ENCODE measurements at places on chromosomes 5 and 9.

DNA sequence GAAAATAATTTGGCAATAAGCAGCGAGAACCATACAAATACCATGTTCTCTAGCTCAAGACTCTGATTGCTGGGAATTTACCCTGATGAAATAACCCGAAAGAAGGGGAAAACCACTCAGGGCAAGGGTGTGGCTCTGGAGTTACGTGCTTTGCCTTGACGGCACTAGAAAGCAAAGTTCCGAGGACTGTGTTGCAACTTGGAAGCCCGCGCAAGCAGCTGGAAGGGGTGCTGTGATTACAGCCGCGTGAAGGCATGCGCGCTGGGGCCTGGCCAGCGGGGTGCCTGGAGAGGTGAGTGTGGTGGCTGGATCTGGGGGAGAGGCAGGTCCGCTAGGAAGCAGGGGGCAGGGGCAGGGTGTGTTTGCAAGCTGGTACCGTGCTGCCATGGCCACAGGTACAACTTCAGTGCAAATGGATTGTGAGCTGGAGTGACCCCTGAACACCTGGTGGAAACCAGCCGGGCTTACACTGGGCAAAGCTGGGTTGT is 52.6 kb upstream of the CNOT6 start:
- DNase-seq = no peak

DNA sequence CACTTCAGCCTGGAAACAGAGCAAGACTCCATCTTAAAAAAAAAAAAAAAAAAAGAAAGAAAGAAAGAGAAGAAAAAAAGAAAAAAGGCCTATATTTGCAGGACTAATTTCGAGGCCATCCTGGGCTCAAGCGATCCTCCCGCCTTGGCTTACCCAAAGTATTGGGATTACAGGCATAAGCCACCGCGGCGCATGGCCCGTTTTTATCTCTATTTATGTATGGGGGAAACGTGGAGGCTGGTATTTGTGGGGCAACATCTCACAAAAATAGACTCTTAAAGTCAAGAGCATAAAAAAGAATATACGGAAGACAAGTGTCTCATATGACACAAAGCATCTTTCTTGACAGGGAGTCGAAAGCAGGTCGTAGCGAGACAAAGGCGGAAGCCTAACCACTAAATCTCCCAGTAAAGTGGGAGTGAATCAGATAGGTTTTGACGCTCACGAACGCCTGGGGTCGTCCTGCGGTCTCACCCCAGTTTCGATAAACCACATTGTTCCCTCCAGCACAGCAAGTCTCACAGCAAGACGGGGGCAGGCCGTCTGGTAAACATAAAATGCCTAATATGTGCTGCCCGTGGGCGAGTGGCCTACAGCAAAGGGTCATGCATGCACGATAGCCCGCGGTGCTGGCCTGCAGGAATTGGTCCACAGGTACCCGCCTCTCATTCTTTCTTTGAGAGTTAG is 1.8 kb upstream of the TRIM41 start:
- DNase-seq = peak; percentile 69

- DNase-seq = no peak
Observed at GRCh38 chr9:131080589-131080988, 15.7 kb upstream of the AIF1L start.

GRCh38 chr5:15286650-15287049 is 213.3 kb upstream of the FBXL7 start:
- DNase-seq = no peak

GRCh38 chr5:118806571-118806970 is 181.8 kb downstream of the DTWD2 start:
- no peak for DNase-seq

DNA sequence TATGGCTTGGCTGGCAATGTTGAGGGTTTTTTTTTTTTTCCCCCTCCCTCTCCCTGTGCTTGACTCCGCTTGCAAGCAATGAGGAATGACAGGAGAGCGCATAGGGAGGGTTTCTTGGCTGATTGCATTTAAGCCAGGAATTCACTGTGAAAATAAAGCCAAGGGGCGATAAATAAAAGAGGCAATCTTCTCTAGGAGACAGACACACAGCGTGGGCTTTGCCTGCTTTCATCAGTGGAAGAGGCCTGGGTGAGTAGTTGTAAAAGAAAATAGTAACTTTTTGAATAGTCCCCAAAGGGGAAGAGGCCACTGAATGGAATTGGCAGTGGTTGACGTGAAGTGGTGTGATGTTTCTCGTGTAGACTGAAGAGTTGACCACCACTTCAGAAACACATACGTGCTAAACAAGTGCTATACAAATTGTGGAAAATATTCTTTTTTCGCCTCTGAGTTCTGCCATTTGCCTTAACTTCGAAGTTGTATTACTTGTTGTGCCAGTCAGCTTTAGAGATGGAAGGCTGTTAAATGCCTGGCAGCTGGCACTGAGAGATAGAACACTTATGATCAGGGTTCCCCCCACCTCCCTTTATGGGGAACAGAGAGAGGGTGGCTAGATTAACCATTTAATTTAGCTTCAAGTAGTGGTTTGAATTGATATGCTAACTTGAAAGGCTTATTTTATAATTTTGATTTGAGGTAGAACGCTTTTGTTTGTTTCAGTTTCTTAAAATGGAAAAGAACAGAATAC is 3.0 kb downstream of the ZSWIM6 start:
- no peak for DNase-seq

DNA sequence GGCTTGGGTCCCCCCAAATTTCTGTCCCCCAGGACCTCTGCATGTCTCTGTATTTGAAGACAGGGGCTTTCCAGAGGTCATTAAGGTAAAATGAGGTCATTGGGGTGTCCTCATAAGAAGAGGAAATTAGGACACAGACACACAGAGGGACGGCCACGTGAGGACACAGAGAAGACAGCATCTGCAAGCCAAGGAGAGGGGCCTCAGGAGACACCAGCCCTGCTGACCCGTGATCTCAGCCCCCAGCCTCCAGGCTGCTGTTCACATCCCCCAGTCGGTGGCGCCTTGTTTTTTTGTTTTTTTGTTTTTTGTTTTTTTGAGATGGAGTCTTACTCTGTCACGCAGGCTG is 1.2 kb upstream of the CCDC183 start:
- DNase-seq = no peak

DNA sequence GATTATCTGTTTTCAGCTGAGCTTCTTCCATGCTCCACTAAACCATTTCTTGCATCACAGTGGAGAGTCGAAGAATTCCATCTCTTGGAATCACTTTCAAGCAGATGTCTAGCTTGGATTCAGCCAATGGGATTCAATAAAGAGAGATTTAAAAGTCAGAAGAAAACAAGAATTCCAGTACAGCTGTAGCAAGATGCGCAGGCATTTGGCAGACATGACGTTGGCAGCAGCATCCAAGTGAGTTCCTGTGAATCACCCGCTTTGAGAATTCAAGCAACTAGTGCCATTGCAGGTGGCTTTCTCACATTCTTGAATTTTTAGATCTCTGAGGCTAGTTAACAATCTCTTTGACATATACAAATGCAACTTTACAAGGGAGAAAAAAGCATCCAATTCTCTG is 467.0 kb downstream of the CDH10 start:
- no peak for DNase-seq

GRCh38 chr5:53323511-53323910 is 156.9 kb upstream of the FST start:
- no peak for DNase-seq

DNA sequence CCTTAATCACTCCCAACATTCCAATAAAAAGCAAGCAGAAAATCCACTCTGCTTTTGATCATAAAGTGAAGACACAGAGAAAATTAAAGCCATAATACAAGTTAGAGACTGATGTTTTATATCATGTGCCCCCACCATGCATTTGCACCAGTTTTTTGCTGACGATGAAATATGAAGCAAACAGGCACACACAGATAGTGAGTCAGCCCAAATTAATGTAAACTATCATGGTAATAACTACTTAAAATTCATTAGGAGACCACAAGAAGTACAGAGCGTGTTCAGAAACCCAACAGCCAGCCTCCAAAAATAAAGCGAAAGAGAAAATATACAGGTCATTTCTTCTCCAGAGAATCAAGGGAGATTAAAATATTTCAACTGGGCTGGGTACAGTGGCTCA is 46.4 kb upstream of the KDM4C start:
- no peak for DNase-seq

GRCh38 chr5:107363768-107364167 is 307.0 kb downstream of the EFNA5 start:
- no peak for DNase-seq

- no peak for DNase-seq
Observed at GRCh38 chr5:81924442-81924841, 47.4 kb upstream of the ATG10 start.

DNA sequence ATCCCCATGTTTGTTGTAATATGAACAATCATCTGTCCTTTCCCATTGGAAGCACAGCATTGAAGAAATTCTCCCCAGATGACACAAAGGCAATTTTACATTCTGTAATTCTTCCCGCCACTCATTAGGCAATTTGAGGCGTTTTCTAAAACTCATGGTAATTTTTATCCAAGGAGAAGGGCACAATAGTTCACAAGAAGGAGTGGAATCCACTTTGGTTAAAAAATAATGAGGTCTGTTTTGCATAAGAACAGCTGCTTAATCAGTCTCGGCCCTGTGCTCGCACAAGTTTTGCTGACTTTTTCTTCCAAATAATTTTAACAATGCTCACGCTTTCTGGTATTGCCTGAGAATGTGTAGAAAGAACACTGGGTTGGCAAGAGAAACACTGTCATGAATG is 94.0 kb downstream of the CAVIN4 start:
- no peak for DNase-seq

- no peak for DNase-seq
Observed at GRCh38 chr9:14678776-14679175, 14.5 kb downstream of the ZDHHC21 start.

DNA sequence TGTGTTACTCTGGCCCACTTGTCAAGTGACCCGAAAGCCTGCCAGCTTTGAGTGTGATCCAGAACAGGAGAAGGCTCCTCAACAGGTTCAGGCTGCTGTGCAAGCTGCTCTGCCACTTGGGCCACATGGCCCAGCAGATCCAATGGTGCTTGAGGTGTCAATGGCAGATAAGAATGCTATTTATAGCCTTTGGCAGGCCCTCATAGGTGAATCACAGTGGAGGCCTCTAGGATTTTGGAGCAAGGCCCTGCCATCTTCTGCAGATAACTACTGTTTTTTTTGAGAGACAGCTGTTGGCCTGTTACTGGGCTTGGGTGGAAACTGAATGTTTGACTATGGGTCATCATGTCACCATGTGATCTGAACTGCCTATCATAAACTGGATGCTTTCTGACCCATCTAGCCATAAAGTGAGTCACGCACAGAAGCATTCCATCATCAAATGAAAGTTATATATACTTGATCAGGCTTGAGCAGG is 180.8 kb downstream of the CARTPT start:
- no peak for DNase-seq

- no peak for DNase-seq
Observed at GRCh38 chr5:169702693-169703481, 65.8 kb downstream of the DOCK2 start.

DNA sequence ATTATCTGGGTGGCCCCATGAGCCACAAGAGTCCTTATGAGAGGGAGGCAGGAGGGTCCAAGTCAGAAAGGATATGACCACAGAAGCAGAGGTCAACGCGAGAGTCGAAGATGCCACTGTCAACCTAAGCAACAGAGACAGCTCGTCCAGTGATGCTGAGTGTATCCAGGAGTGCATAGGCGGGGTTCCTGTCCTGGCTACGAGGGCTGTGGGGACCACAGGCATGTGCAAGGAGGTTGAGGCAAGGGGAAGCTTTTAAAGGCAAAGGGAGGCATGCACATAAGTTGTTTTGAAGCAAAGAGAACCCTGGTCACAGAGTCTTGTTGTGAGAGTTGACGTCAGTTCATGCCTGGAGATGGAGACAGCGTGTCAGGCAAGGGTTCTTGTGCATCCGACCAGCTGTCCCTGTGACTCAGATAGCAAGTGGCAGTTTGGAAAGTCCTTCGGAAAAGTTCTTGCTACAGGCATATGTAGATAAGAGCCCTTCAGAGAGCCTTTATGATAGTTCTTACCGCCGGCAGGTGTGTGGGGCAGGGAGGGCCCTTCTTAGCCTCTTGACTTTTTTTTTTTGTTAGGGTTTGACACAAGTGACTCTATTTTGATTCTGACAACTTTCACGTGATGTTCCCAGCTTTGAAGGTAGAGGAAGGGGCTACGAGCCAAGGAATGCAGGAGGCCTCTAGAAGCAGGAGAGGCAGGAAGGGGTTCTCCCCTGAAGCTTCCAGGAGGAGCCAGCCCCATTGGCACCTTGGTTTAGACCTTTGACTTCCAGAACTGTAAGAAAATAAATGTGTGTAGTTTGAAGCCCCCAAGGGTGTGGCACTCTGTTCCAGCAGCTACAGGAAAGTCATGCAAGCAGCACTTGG is 66.0 kb upstream of the FCN1 start:
- no peak for DNase-seq

- no peak for DNase-seq
Observed at GRCh38 chr9:125586172-125586511, 120.9 kb downstream of the MAPKAP1 start.

- no peak for DNase-seq
Observed at GRCh38 chr5:172606156-172606785, 34.8 kb upstream of the NEURL1B start.

- no peak for DNase-seq
Observed at GRCh38 chr5:137119321-137119720, 379.8 kb downstream of the SPOCK1 start.

GRCh38 chr9:88362681-88363080 is 25.6 kb upstream of the SPIN1 start:
- DNase-seq = no peak

GRCh38 chr5:10768328-10768899 is 7.4 kb upstream of the DAP start:
- DNase-seq = no peak

- DNase-seq = no peak
Observed at GRCh38 chr5:82329393-82329792, 51.2 kb upstream of the RPS23 start.

- no peak for DNase-seq
Observed at GRCh38 chr5:56339732-56340131, 106.6 kb upstream of the ANKRD55 start.

GRCh38 chr9:98821831-98822230 is 14.4 kb downstream of the GALNT12 start:
- no peak for DNase-seq

DNA sequence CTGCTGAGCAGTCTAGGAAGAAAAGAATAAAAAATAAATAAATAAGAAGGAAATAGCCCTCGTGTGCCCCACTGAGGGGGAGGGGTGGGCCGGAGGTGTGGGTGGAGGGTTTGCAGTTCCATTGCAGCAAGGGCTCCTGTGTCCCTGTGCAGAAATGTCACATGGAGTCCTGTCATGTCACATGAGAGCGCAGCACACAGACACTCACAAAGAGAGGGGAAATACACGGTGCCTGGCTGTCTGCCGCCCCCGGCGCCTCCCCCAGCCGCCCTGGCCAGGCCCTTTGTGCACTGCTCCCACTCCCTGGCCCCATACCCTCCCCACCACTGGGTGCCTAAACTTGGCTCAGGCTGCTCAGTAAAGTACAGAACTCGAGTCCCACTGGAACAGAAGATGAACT is 55.6 kb upstream of the SPTLC1 start:
- DNase-seq = no peak
